ENCODE measurements at places on chromosomes 3 and 15.

DNA sequence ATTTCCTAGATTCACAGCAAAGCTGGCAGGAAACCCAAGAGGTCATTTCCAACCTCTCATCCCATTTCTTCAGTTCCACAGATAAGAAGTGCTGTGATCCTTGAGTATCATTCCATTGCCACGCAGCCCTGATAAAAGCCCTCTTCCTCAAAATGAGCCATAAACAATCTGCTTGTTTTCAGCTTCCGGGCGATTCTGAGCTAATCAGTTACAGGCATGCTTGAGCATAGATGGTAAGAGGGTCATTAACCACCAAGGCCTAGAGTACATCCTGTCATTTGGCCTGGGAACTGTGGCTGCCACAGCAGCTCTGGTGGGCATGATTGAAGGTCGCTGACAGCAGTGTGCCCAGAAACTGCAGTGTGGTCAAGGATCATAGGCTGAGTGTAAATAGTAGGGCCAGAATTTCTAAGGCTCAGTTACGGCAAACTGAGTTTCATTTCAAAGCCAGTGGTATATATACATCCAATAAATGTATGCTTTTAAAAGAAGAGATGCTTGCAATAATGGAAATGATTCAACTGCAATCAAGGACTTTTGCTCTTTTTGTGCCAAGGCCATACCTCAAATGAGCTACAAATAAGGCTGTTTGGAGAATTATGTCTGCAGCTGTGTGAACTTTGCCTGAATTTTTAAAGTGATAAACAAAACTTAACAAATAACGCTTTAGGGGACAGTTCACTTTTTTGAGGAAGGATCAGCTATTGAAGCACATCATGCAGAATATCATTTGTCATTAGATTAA is 47.3 kb downstream of the P3H2 start:
- H3K4me1 ChIP-seq = peaks cover 25% of the 10 kb centered on the region
- no peaks in the 10 kb centered on the region for H3K27me3 ChIP-seq
- peak overlapping the region; percentile 57 for H3K27ac ChIP-seq
- DNase-seq = no peak
- no peak overlapping the region for H3K4me3 ChIP-seq
- H3K36me3 ChIP-seq = no peaks in the 10 kb centered on the region

DNA sequence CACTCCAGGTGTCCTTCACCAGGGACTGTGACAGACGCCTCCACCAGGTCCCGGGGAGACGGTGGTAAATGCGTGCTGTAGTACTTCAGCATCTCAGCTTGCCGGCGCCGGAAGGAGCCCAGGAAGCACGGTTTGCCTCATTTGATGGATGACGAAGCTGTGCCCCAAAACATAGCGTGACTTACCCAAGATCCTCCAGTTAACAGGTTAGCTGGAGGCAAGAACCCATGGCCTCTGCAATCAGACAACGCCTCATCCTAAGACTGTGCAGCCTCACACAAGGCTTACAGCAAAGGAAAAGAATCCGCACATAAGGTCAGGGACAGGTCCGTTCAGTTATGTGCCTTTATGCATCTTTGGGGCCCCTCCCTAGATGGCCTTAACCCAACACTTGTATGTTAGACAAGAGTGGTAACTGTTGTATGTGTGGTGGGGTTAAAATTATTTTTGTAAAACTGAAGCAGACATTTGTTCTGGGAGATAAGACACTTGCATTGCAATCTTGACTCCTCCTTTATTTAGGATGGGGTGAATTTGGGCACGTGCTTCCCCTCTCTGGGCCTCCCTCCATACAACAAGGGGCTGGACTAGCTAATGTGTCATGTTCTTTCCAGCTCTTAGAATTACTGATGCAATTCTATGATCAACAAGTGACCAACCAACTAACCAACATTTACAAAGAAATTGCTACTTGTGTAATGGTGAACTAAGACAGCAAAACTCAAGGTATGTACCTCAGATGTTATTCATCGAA is 39.4 kb downstream of the VGLL4 start:
- H3K4me1 ChIP-seq = peaks cover 78% of the 10 kb centered on the region
- H3K27me3 ChIP-seq = no peaks in the 10 kb centered on the region
- no peak overlapping the region for H3K4me3 ChIP-seq
- peak overlapping the region; percentile 76 for H3K27ac ChIP-seq

- no peaks in the 10 kb centered on the region for H3K36me3 ChIP-seq
- no peak overlapping the region for H3K4me3 ChIP-seq
- peaks cover 2% of the 10 kb centered on the region for H3K27me3 ChIP-seq
- peaks cover 21% of the 10 kb centered on the region for H3K4me1 ChIP-seq
- DNase-seq = no peak
- H3K27ac ChIP-seq = no peak overlapping the region
Measured at GRCh38 chr3:15102836-15103235, 3.9 kb upstream of the RBSN start.

DNA sequence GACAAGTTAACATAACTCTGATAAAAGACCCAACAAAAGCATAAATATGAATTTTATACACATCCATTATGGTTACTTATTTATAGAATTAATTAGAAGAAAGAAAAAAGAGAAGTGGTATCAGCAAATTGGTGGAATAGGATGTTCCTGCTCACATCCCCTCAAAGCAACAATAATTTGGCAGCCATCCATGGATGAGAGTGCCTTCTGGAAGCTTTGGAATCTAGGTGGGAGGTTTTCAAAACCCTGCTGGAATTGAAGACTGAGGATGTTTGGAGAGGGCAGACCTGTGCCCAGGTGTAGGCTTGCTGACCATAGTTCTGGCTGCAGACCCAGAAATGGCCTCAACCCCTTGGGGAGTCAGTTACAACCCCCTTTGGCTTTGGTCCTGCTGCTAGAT is 91.2 kb downstream of the EDEM1 start:
- H3K27ac ChIP-seq = no peak overlapping the region
- H3K4me3 ChIP-seq = no peak overlapping the region
- H3K27me3 ChIP-seq = peaks cover 11% of the 10 kb centered on the region
- peaks cover 23% of the 10 kb centered on the region for H3K36me3 ChIP-seq
- no peaks in the 10 kb centered on the region for H3K4me1 ChIP-seq
- no peak for DNase-seq
